ENCODE measurements at places on chromosomes 6 and 20.

GRCh38 chr6:149343501-149343900 is 26.0 kb downstream of the TAB2 start:
- DNase-seq, result no peak

- no peak for DNase-seq
These were observed 32.0 kb downstream of the ARHGAP40 start for GRCh38 chr20:38633577-38634093.

DNA sequence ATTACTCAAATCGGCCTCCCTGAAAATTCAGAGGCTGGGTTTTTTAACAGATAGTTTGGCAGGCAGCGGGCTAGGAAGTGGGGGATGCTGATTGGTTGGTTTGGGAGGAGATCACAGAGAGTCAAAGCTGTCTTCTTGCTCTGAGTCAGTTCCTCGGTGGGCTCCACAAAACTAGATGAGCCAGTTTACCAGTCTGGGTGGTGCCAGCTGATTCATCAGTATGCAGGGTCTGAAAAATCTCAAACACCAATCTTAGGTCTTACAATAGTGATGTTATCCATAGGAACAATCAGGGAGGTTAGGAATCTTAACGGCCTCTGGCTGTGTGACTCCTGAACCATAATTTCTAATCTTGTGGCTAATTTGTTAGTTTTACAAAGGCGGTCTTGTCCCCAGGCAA is 190.7 kb downstream of the C6orf118 start:
- DNase-seq, result no peak

- DNase-seq, result no peak
These were observed 410.3 kb upstream of the SLC35B3 start for GRCh38 chr6:8845690-8846089.

DNA sequence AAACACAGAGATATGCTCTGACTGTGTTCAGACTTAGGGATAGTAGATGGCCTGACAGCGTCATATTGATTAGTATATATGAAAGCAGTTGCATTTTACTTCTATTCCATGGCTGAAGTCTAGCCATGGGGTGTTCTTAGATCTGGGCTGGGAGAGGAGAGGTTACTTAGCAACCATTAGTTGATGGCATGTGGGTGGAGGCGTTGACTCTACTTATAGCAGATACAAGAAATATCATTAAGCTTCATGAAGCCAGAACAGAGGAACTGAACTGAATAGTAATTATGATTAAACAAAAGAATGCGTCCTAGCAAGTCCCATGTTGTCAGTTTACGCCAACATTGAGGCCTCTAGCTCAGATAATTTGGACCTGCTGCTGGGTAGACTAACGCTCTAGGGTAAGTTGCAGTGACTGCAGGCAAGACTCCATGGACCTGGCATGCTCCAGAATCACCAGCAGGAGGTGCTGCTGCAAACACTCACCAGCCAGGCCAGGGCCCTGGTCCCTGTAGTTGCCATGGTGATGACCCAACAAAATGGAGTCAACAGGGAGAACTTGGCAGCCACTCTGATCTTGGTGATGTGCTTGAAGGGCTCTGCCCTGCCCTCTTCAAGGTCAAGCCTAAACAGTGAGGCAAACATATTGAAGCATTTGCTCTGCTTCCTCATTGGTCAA is 477.3 kb downstream of the PREX1 start:
- DNase-seq, result no peak

- DNase-seq, result no peak
These were observed 43.0 kb downstream of the DNAAF9 start for GRCh38 chr20:3364323-3365013.

DNA sequence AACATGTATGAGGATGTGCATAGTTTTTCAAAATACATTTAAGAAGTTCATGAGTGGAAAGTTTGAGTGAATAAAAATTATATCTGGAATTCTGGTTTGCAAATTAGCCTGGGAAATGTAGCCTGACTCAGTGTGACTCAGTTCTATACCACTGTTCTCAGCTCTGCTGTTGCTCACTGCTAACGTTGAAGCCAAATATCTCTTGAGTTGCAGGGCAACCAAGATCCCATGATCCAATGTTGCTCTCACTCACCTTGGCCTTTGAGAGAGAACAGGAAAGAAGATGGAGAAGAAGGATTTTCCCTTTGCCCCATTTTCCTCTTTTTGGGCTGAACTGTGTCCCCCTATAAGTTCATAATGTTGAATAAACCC is 28.9 kb downstream of the PSMB9 start:
- DNase-seq, result peak; percentile 36

GRCh38 chr6:28207510-28208110 is 17.5 kb upstream of the ZSCAN9 start:
- DNase-seq, result peak; percentile 11

DNA sequence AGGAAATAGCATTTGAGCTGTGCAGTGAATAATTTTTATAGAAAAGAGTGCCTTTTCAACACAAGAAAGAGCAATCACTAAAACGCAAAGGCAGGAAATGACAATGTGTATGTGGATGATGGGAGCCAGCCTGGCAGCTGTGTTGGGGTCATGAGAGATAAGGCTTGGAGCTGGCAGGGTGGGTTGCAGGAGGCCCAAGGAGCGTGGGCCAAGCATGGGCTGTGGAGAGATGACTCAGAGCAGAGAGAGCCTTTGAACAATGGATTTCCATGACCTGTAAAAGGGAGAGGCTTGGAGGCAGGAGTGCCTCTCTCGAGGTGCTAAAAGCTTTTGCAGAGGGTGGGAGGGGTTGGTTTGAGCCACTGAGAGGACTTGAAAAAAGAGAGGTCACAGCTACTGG is 6.6 kb upstream of the TBC1D7 start:
- DNase-seq, result peak; percentile 34

- peak; percentile 100 for DNase-seq
These were observed 58.7 kb upstream of the TGM3 start for GRCh38 chr20:2237059-2237458.

GRCh38 chr6:42891199-42891722 is 11.8 kb downstream of the RPL7L1 start:
- DNase-seq, result no peak

DNA sequence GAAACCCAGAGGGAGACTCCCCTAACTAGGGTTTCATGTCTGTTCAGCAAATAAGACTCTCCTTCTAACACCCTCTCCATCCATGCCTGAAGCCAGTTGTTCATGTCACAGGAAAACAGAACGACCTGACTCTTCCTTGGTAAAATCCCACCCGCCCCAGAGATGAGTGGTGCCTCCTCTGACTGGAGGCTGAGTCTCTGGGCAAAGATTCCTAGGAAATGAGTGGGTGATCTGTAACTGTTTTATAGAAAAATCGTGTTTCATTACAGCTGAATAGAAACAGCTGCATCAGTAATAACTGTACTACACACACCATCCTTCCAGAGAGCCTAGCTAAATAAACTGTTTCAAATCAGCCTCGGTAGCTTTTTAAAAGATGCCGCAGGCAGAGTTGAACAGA is 37.4 kb upstream of the MRPS10 start:
- DNase-seq, result no peak

DNA sequence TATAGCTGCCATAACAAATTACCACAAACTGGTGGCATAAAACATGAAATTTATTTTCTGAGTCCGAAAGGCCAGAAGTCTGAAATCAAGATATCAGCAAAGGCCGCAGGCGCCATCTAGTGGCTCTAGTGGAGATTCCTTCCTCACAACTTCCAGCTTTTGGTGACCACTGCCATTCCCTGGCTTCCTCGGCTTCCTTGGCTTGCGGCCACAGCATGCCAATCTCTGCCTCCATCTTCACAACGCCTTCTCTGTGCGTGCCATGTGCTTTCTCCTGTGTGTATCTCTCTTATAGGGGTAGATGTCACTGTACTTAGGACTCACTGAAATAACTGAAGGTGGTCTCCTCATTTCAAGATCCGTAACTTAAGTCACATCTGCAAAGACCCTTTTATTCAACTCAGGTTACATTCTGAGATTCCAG is 5.4 kb upstream of the PLAGL1 start:
- peak; percentile 41 for DNase-seq

DNA sequence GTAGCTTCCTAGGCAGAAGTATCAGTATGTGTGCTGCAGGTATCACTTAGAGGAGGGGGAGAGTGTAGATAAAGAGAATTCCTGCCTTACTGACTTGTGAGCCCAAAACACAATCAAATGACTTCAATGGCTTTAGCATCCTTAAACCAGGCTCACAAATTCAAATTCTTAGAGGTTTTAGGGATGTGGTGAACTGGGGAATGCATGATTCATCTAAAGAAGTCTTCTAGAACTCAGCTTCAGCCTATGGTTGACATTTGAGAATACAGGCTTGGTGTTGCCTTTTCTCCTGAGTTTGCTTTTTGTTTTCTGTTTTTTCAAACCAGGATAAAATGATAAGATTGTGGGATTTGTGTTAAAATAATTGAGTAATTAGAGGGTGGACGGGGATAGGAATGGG is 14.4 kb downstream of the SNRPC start:
- peak; percentile 82 for DNase-seq

DNA sequence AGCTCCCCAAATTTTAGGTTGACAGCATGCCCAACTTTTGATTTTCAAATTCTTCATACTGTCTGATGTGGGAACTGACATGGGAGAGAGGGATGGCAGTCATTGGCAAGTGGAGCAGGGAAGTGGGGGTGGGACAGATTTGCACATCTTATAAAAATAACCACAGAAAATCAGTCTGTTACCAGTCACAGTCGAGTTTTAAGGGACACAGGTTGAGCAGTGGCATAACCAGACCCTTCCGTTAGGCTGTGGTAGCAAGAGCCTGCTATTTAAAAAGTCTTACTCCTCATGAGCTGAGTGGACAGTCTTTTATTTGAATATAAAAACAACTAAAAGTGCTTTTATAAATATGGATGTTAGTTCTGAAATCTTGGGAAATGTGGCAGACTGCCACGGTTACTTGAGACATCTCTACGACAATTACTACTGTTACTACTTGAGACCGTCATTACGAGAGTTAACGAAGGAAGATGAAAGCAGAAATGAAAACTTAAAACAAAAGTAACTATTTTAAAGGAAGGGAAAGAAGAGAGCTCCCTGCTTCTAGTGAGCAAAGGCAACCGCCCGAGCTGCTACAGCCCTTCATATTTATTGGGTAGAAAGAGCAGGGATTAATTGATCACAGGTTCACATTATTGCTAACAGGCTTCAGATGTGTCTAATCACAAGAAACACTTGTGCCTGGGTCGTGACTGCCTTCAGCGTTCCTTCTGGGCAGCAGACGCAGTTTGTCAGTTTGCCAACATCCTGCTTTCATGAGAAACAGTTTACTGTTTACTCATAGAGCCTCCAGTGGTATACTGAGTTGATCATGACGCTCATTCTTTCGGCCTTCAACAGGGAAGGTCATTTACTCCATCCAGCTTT is 71.3 kb downstream of the EFHC1 start:
- DNase-seq, result no peak

- peak; percentile 44 for DNase-seq
These were observed 25.3 kb downstream of the MBOAT1 start for GRCh38 chr6:20186981-20187380.

GRCh38 chr20:48786951-48787705 is 40.7 kb downstream of the PREX1 start:
- no peak for DNase-seq

GRCh38 chr6:26172608-26172968 is 85.4 kb downstream of the HFE start:
- DNase-seq, result no peak

GRCh38 chr20:12093057-12093796 is 175.5 kb downstream of the BTBD3 start:
- no peak for DNase-seq

- no peak for DNase-seq
These were observed 59.1 kb downstream of the CEBPB start for GRCh38 chr20:50249447-50250388.

GRCh38 chr6:108592371-108593337 is 31.9 kb downstream of the FOXO3 start:
- peak; percentile 97 for DNase-seq

DNA sequence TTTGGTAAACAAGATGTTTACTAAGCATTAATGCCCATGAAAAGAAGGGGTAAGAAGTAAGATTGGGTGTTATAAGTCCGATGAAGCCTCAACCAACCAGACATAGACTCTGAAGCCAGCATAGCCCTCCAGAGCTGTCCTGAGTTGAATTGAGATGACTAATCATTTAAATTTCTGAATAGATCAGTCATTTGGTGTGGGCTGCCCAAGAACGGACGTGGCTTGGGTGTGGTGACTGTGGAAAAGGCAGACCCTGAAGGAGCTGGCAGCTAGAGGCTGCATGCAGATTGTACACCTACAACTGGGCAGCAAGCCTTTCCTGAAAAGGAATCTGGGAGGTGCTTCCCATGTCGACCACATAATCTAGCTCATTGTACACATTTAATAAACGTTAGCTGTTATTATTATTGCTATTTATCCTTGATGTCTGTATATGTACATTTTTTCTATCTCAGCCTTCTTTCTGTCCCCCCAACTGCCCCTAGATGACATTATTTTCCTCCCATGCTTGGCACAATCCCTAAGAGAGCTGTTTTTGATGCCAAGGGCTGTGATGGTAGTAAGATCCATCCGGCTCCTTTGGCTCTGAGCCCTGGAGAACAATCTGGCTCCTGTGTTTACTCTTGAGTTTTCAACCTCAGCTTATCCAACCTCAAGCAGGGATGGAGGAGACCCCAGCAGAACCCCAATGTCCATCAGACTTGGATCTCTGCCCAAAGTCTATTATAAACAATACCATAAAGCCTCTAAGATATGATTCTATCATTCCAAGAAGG is 57.6 kb upstream of the JAG1 start:
- DNase-seq, result peak; percentile 78

- DNase-seq, result peak; percentile 11
These were observed 1.2 kb downstream of the ELOVL2 start for GRCh38 chr6:11042750-11043377.

- DNase-seq, result no peak
These were observed 158.7 kb upstream of the SLC22A16 start for GRCh38 chr6:110635096-110635495.

DNA sequence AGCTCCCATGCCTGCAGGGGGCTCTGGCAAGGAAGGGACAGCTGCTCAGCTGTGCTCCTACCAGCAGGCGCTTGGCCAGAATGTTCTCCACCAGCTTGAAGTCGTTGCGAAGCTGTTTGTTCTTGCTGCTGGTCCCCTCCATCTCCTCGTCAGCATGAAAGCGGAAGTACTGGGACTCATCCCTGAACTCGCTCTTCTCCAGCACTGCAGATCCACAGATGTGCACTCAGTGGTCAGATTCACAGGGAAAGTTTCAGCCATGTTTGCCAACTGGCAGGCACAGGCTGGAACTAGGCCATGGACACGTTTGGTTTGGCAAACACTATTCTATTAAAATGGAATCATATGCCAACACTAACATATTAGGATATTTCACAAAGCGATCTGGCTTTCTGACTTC is 167.9 kb downstream of the PREX1 start:
- no peak for DNase-seq

- DNase-seq, result no peak
These were observed 11.3 kb downstream of the OCSTAMP start for GRCh38 chr20:46539113-46539512.

DNA sequence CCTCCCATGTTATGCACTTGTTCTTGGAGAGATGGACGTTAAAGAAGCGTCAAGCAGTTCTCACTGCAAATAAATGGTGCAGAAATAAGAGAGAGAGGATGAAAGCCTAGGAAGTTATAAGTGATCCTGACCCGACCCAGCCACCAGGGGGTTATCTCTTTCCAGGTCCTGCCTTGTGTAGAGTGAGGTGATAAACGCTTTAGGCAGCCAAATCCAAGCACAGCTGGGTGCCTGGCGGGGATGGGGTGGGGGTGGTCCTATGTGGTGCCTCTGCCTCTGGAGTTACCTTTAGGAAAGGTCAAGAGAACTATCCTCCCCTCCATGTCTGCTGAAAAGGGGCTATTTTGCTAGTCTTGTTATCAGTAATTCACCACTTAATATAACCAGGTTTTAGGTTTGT is 9.2 kb upstream of the TFAP2A start:
- no peak for DNase-seq

- no peak for DNase-seq
These were observed 736.5 kb downstream of the HACE1 start for GRCh38 chr6:104123227-104123626.

All from astrocyte (in vitro differentiated cells and primary cell).